Sigmoid colon (tissue), 7 donors: ENCODE measurements at places on chromosomes 4 and X.

DNA sequence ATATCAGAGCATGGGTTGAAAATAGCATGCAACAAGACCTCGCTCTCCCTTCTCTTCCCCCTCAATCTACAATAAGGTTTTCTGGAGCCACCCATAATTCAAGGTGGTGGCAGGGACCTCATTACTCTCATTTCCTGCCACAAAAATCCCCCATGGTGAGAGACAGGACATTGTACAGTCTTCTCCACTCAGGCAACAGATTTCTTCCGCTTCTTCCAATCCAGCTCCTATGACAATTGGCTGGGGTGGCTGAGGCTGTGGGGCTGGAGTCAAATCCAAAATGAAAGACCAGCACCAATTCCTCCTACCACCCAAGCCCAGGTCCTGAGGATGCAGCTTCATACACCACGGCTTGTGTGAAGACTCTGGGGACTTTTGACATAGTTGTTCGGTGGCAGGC lies 40.3 kb upstream of the NKRF start:
- H3K27me3 ChIP-seq = no peaks in the 10 kb centered on the region
- H3K27ac ChIP-seq = no peak overlapping the region
- no peak for DNase-seq
- no peak overlapping the region for H3K4me3 ChIP-seq

- DNase-seq = peak; percentile 33
- no peaks in the 10 kb centered on the region for H3K4me1 ChIP-seq
- no peaks in the 10 kb centered on the region for H3K36me3 ChIP-seq
- no peak overlapping the region for H3K27ac ChIP-seq
These were observed 12.5 kb upstream of the KIAA0232 start for GRCh38 chr4:6769989-6770420.

DNA sequence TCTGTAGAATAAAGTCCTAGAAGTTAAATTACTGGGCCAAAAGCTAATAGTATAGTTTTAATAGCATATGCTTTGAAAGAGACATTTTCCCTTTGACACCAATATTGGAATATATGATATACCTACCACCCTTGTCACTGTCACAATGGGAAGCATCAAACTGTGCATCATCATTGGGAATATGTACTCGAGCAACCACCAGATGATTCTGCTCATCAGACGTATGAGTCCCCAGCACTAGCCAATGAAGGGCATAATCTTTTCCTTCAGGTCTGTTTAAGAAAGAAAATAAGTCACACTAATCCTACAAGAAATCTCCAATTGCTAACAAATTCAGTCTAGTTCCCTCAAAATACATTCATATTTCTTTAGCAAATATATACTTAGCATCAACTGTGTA lies 7.3 kb downstream of the RBBP7 start:
- H3K36me3 ChIP-seq = no peaks in the 10 kb centered on the region
- no peak overlapping the region for H3K27ac ChIP-seq
- H3K4me3 ChIP-seq = no peak overlapping the region
- no peaks in the 10 kb centered on the region for H3K27me3 ChIP-seq
- H3K4me1 ChIP-seq = peaks cover 2% of the 10 kb centered on the region

DNA sequence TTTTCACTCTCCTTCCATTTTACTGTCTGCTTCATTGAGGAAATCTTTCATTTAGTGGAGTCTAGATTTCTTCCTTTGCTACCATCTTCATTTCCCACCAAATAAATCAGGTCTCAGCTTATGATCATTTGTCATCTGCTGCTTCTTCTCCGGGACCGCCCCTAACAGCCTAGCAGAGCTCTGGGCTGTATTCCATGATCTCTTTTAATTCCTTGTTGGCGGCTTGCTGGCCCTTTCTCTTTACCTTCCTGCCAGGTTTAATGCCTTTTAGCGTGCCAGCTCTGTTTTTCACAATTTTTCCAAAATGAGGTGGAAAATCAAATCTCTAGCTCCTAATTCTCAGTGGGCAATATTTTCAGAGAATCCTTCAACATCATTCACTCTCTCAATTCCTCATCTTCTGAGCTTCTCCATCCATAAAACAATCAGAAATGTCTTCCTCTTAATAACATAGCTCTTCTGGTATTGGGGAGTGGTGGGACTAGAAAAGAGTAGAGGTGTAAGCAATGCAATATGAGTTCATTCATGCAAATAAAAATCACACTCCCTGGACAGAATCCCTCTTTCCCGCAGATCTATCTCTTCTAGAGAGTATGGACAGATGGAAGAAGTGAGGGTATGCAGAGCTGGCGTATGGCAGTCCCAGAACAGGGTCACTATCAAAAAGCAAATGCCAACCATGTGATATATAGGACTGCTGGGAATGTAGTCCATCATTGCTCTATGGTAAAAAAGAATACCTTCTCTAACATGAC lies 491.3 kb downstream of the KCNIP4 start:
- no peak overlapping the region for H3K27ac ChIP-seq
- H3K36me3 ChIP-seq = no peaks in the 10 kb centered on the region
- DNase-seq = no peak

GRCh38 chr4:47551682-47552081 lies 66.6 kb downstream of the ATP10D start:
- no peak overlapping the region for H3K4me3 ChIP-seq
- peaks cover 8% of the 10 kb centered on the region for H3K36me3 ChIP-seq
- H3K27ac ChIP-seq = no peak overlapping the region

GRCh38 chr4:188300385-188300784 lies 161.1 kb downstream of the TRIML1 start:
- DNase-seq = no peak
- no peak overlapping the region for H3K27ac ChIP-seq
- H3K4me3 ChIP-seq = no peak overlapping the region
- no peaks in the 10 kb centered on the region for H3K36me3 ChIP-seq
- H3K4me1 ChIP-seq = no peaks in the 10 kb centered on the region

- no peak overlapping the region for H3K4me3 ChIP-seq
- H3K4me1 ChIP-seq = no peaks in the 10 kb centered on the region
- peak; percentile 46 for DNase-seq
- no peak overlapping the region for H3K27ac ChIP-seq
These were observed 102.3 kb downstream of the ADRA2C start for GRCh38 chr4:3868211-3869173.

DNA sequence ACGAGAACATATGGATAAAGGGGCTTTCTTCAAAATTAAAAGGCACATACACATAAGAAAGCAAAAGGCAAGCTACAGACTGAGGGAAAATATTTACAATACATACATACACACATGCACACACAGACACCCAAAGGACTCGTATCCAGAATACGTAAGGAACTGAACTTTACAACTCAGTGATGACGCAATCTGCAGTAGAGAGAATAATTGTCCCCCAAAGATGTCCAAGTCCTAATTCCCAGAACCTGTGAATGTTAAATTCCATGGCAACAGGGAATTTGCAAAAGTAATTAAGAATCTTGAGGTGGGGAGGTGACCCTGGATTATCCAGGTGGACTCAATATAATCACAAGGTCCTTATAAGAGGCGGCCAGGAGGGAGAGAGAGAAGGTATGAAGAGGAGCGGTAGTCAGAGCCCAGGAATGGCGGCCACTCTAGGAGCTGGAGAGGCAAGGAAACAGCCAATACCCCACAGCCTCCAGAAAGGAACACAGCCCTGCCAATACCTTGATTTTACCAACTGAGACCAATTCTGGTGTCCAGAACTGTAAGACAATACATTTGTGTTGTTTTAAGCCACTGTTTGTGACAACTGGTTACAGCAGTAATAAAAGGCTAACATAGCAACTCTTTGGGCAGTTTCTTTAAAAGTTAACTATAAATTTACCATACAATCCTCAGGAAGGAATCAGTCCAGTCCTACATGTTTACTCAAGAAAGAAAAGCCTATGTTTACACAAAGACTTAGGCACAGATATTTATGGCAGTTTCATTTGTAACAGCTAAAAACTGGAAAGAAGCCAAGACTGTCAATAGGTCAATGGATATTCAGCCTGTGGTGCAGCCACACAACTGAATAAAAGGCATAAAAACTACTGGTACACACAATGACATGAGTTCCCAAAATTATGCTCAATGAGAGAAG lies 27.3 kb upstream of the STS start:
- H3K27me3 ChIP-seq = no peaks in the 10 kb centered on the region
- H3K4me1 ChIP-seq = no peaks in the 10 kb centered on the region
- H3K36me3 ChIP-seq = no peaks in the 10 kb centered on the region
- no peak overlapping the region for H3K27ac ChIP-seq

DNA sequence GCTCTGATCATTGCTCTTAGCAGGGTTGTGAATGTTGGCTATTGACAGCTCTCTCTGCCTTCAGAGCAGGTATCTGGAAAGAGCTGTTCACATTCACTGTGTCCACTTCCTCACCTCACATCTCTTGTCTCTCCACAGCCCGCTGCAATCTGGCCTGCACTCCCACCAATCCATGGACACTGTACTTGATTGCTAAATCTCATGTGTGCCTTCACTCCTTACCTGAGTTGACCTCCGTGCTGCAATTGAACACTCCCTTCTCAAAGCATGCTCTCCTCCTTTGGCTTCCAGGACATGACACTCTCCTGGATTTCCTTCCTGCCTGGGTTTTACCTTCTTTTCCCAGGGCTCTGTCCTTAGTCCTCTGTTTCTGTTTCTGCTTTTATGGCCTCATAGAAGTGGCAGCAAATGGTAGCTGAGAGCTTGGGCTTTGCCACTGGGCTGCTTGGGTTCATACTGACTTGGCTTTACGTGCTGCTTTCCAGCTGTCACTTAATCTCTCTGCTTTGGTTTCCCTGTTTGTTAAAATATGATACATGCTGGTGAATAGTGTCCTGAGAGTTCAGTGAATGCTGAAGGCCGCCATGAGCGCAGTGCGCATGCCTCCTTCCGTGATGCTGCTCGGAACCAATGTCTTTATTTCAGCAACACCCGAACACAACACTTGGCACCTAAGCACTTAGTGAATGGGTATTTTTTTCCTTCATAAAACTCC lies 29.5 kb downstream of the DCUN1D4 start:
- H3K36me3 ChIP-seq = peaks cover 81% of the 10 kb centered on the region
- H3K4me3 ChIP-seq = no peak overlapping the region
- no peak for DNase-seq
- H3K4me1 ChIP-seq = no peaks in the 10 kb centered on the region
- H3K27me3 ChIP-seq = no peaks in the 10 kb centered on the region

DNA sequence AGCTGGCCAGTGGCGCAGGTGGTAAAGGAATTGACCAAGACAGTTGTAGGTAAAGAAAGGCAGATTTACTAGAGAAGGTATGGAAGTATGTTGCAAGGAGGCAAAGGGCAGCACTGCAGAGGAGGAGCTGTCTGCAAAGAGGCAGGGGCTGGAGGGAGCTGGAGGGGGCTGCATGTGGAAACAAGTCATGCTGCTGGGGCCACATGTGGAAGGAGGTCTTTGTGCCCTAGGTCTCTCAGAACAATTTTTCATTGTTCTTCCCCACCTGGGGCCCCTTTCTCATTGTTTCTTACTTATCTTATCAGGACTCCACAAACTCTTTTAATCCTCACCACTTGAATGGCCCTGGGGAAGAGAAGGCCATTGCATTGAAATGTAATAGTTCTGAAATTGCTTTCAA lies 144.8 kb upstream of the PLAC1 start:
- no peaks in the 10 kb centered on the region for H3K4me1 ChIP-seq
- no peaks in the 10 kb centered on the region for H3K36me3 ChIP-seq
- no peak overlapping the region for H3K27ac ChIP-seq

DNA sequence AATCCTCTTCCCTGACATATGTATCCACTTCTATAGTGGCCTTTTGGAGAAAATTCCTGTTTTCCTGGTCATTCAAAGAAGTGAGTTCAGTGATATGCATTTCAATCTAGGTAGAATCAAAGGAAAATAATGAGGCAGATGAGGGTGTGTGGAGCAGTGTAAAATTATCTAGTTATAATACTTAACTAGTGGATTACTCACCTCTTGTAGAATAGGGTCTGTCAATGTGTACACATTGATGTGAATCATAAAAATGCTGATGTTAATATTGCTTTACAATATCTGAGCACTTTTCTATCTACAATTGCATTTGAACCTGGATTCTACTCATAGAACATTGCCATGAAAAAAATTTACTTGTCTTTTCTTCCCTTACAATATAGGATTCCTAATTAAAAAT lies 293.5 kb downstream of the GBA3 start:
- no peak overlapping the region for H3K27ac ChIP-seq
- no peaks in the 10 kb centered on the region for H3K27me3 ChIP-seq
- DNase-seq = no peak

- no peaks in the 10 kb centered on the region for H3K4me1 ChIP-seq
- H3K4me3 ChIP-seq = no peak overlapping the region
- H3K27ac ChIP-seq = no peak overlapping the region
- no peaks in the 10 kb centered on the region for H3K36me3 ChIP-seq
These were observed 25.0 kb downstream of the NKX6-1 start for GRCh38 chr4:84474107-84474506.

DNA sequence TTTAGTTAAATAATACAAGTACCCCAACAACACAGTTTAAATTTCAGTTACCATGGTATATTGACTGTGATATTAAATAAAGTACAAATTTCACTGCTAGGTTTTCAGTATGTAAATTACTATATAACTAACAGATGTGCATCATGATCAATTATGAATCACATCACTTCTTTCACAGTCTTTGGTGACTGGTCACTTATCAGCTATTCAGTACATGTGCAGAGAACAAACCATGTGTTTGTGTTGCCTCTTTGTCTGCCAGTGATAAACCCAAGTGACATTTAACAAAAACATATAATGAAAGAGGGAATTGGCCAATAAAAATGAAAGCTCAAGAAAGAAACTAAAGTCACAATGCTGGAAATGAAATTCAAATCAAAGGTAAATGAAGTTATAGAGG lies 249.3 kb downstream of the CHIC1 start:
- H3K36me3 ChIP-seq = no peaks in the 10 kb centered on the region
- no peak overlapping the region for H3K27ac ChIP-seq
- no peaks in the 10 kb centered on the region for H3K4me1 ChIP-seq

DNA sequence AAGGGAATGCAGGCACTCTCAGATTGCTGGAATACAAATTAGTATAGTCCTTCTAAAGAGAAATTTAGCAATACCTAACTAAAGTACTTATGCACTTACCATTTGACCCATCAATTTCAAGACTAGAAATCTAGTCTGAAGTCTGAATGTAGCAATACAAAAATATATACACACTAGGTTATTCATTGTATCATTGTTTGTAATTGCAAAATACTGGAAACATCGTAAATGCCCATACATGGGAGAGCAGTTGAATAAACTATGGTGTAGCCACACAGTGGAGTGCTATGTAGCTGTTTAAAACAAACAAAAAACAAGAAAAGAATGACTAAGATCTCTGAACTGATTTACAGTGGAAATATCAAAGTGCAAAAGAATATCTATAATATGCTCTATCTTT lies 346.4 kb downstream of the ZNF674 start:
- no peaks in the 10 kb centered on the region for H3K4me1 ChIP-seq
- H3K36me3 ChIP-seq = no peaks in the 10 kb centered on the region
- no peaks in the 10 kb centered on the region for H3K27me3 ChIP-seq
- H3K27ac ChIP-seq = no peak overlapping the region
- no peak overlapping the region for H3K4me3 ChIP-seq

DNA sequence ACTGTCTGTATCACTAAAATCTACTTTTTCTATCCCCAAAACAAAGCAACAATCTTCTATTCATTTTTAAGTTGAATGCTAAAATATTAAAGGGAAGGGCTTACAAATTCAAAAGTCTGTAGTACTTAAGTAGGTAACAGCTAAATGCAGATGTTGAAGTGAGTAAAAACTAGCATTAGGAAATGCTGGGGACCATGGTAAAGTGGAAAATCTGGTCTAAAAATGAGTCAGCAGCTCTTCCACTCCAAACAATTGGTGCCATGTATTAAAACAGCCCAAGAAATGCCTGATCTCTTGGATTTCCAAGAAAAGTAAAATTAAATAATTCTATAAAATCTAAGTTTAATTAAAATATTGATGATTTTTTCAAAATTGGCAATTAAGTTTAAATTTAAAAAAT lies 73.3 kb upstream of the PPP3CA start:
- H3K27me3 ChIP-seq = no peaks in the 10 kb centered on the region
- no peak for DNase-seq
- no peak overlapping the region for H3K4me3 ChIP-seq
